ENCODE measurements at places on chromosomes 4 and X. TPM values are rescaled to one million over a fixed set of nuclear protein-coding genes. Genes with fewer than 3 reads are reported as not detected.

The FOXO4 gene
- polyA plus RNA-seq, result 22.8 TPM

The F11 gene
- 1.8 TPM for polyA plus RNA-seq

The DTHD1 gene
- polyA plus RNA-seq, result not detected

The FSTL5 gene
- polyA plus RNA-seq, result 2.3 TPM

The SLC10A6 gene
- polyA plus RNA-seq, result 0.17 TPM

The BEX1 gene
- 17.1 TPM for polyA plus RNA-seq

The CENPVL2 gene
- polyA plus RNA-seq, result 0.16 TPM

The SPACA5 gene
- 0.32 TPM for polyA plus RNA-seq

The PASD1 gene
- not detected for polyA plus RNA-seq

The SPANXB1 gene
- polyA plus RNA-seq, result not detected

The GPR50 gene
- polyA plus RNA-seq, result not detected

The CTAG2 gene
- not detected for polyA plus RNA-seq

The PALLD gene
- 85.8 TPM for polyA plus RNA-seq

The CENPVL3 gene
- polyA plus RNA-seq, result 1.4 TPM

The ENOPH1 gene
- 60.3 TPM for polyA plus RNA-seq

The CENPVL1 gene
- not detected for polyA plus RNA-seq

The TEX13C gene
- polyA plus RNA-seq, result not detected

The PAGE2 gene
- polyA plus RNA-seq, result not detected

The SYTL4 gene
- polyA plus RNA-seq, result 22.8 TPM

The NPY1R gene
- polyA plus RNA-seq, result 26.8 TPM

The SSX2B gene
- polyA plus RNA-seq, result not detected

The ADH1A gene
- 4.4 TPM for polyA plus RNA-seq

The KLF8 gene
- 9.4 TPM for polyA plus RNA-seq

The SLIT2 gene
- polyA plus RNA-seq, result 53.0 TPM

Measured in left renal pelvis (tissue), 4 donors.